ENCODE measurements at places on chromosomes 2 and 18. TPM values are rescaled to one million over a fixed set of nuclear protein-coding genes. Genes with fewer than 3 reads are reported as not detected.
A peak's percentile ranks its signal among the peaks of the same experiment; 100 is the strongest.

GRCh38 chr2:64840426-64840881 is 148.7 kb upstream of the SLC1A4 start:
- no peak for DNase-seq

DNA sequence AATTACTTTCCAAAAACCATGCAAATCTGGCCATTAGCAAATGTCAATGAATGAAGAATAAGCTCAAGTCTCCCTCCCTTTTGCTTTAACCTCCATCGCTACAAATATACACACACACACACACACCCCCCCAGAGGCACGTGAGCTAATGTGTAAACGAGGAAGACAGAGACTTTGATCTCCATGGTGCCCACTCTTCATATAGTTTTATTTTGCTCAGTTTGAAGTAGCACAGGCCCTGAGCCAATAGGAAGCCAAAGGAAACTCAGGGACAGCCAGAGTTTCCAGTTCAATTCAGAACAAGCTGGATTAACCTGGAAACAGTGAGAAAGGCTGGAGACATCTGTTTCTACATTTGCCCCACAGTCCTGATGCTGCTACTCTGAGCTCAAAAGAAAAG is 248.4 kb upstream of the MEIS1 start:
- DNase-seq: peak; percentile 47

- DNase-seq: no peak
Measured at GRCh38 chr2:172976816-172977215, 98.8 kb upstream of the MAP3K20 start.

DNA sequence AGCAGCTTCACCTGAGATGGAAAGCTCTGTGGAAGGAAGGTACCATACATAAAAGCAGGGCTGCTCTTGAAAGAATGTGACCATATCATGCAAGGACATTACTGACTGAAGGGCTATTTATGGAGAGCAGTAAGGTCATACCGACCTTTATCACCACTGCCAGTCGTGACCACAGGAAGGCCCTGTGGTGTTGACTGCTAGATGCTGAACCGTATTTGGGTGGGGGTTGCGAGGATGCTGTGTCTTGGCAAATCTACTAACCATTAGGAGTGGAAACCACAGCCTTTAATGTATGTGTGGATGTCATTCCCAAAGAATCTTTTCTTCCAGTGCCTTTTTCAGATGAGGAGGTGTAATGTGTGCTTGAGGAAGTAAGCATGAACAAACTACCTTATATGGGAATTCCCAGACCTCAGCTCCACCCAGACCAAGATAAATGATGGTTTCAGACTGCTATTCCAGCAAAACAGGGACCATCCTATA is 60.8 kb downstream of the LIMS1 start:
- DNase-seq: peak; percentile 37

DNA sequence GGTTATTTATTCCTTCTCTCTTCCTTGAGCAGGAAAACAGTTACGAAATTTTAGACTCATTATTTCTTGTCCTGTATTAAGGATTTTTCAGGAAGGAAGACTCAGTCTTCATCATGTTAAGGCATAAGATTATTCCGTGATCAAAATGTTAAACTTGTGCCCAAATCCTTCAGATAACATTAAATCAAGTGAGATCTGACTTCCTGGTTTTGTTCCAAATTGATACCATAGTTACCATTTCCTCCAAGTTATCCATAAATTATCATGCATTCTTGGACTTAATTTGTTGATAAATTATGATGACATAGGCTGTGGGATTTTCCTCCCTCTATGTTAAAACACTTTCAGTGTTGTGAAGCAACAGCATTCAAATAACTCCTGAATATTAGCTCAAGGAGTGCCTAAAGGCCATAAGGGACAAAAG is 31.9 kb downstream of the EFEMP1 start:
- no peak for DNase-seq

DNA sequence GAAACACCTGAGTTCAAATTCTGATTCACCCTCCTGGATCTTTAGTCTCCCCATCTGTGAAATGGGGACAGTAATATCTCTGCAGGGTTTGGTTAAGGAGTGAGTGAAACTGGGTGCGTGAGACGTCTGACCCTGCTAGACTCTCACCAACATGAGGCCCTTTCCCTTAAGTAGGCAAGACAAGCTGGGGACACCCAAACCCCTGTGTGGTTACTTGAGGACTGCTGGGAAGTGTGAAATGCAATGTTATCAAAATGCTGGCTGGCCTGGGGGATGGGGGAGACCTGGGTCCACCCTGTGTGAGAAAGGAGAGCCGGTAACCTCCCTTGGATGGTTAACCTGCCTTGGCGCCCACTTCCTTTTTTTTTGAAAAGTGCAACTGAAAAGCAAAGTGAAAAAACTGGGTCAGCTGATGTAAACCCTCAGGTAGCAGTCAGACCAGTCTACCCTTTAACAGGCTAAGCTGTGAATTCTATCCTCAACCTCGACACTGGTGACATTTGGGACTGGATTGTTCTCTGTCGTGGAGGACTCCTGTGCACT is 82.3 kb downstream of the INPP5D start:
- no peak for DNase-seq

- DNase-seq: no peak
Measured at GRCh38 chr2:11389052-11389420, 44.6 kb upstream of the ROCK2 start.

TMEM17 gene
- 1.3 TPM for total RNA-seq

GRCh38 chr2:108220942-108221541 is 18.7 kb upstream of the SULT1C3 start:
- DNase-seq: no peak

GRCh38 chr18:24514439-24514838 is 54.0 kb downstream of the HRH4 start:
- DNase-seq: no peak

GRCh38 chr2:85577386-85578242 is at the start of gene VAMP8:
VAMP8 (plus strand) TSS chr2:85577586; CDS start chr2:85577647, 61 bp downstream.
- DNase-seq: peak; percentile 51

CCDC121 gene
- total RNA-seq: 6.1 TPM

DIPK1C gene
- total RNA-seq: 6.1 TPM

SOX11 gene
- total RNA-seq: 13.2 TPM

DNA sequence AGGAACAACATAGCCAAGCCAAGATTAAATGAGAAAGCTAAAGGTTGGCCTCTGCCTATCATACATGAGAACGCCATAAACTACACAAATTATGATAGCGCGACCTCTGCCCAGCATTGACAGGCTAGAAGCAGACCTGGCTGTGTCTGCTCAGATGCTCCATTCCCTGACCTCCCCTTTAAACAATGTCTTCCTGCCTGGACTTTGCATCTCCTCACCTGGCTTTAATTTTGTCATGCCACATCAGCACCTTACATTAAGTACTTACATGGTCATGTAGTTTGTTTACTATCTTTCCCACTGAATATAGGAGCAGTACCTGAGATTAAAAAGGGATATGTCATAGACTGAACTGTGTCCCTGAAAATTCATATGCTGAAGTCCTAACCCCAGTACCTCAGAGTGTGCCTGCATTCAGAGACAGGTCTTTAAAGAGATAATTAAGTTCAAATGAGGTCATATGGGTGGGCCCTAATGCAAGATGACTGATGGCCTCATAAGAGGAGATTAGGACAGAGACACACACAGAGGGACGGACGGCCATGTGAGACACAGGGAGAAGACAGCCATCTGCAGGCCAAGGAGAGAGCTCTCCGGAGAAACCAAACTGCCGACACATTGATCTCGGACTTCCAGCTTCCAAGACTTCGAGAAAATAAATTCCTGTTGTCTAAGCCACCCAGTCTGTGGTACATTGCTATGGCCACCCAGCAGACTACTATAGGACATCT is 103.7 kb downstream of the BIN1 start:
- no peak for DNase-seq

DNA sequence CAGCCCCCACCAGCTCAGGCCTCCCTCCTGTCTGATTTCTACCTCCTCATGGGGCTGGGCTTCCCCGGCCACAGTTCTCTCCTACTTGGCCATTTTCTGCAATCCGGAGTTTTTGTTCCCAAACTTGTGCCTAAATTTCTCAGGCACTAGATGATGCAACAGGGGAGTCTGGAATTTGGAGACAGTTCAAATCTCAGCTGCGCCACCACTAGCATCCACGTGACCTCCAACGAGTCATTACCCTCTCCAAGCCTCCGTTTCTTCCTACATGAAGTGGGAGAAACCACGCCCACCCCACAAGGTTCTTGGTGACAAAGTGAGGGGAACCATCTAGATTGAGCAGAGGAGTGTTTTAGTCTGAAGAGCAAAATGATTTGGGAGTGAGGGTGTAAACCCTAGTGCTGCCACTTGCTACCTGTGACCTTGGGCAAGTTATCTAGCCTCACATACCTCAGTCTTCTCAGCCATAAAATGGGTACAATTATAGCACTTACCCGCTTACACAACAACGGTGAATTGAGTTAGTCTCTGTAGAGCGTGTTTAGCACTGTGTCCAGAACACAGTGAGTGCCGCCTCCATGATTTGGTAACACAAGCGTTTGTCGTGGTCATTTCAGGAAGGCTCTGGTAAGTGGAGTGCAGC is 61.4 kb upstream of the ASAP2 start:
- DNase-seq: no peak

DNA sequence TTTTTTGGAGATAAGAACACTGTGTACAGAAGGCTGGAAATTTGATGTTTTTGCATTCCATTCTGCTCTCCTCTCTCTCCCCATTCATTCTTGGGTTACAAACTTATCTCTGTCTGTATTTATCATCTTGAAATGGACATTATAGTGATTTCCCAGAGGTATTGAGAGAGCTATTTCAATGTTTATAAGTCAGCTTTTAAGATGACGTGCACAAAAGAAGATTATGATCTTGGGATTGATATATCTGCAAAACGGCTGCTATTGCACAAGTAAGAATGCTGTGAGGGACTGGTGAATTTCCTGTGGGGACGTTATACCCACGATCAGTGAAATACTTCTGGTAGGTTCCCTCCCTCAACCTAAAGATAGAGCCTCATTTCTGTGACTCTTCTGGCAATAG is 61.0 kb upstream of the DTNA start:
- no peak for DNase-seq

DNA sequence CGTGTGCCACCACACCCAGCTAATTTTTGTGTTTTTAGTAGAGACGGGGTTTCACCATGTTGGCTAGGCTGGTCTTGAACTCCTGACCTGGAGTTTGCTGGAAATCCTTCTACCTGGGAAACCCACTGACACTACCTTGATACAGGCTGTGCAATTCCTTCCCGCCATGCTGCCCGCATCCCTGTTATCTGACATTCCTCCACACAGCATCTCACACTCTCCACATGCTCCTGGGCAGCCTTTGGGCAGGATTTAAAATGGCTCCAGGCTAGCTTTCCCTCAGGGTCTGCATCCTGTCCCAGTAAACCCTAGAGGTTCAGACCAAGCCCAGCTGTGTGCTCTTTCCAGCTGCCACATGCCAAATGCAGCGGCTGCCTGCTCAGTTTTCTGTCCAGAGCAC is 319.5 kb upstream of the CXCR4 start:
- no peak for DNase-seq

BOLL gene
- 0.62 TPM for total RNA-seq

- DNase-seq: no peak
Measured at GRCh38 chr2:229111744-229112143, 159.3 kb downstream of the PID1 start.

DNA sequence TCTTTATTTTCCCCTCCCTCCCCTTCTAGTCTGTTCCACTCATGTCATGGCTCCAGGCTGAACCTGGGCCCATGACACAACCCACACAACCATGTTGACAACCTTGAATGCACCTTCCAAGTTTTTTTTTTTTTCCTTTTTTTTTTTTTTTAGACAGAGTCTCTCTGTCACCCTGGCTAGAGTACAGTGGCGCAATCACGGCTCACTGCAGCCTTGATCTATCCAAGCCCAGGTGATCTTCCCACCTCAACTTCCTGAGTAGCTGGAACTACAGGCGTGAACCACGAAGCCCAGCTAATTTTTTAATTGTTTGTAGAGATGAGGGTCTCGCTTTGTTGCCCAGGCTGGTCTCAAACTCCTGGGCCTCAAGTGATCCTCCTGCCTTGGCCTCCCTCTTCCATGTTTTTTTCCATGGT is 21.9 kb upstream of the ROCK2 start:
- DNase-seq: no peak

TEX44 gene
- total RNA-seq: not detected
